Activated T-helper 1 cell treated with Interleukin-2 at 50 U/mL for 16 hours (primary cell): ENCODE measurements at places on chromosomes 5 and 9.

GRCh38 chr9:114737118-114737517, 55.1 kb upstream of the TEX48 start:
- no peak for DNase-seq

DNA sequence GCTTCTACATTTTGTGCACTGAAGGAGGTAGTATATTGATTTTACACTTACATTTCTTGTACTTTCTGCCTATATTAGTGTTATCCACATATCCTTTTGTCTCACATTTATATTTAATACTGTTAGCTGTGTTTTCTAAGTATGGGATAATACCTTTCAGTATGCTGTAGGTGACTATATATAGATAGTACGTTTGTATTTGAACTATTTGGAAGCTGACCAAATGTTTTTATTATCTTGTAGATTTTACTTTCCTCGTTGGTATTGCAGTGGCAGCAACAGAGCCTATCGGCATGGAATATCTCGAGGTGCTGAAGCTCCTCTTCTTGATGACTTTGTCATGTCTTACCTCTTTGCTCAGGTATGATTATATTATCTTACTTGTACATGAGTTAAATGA, 59.1 kb downstream of the JAK2 start:
- no peak for DNase-seq

GRCh38 chr5:172641359-172642050, 442 bp downstream of the NEURL1B start:
- DNase-seq, result no peak

DNA sequence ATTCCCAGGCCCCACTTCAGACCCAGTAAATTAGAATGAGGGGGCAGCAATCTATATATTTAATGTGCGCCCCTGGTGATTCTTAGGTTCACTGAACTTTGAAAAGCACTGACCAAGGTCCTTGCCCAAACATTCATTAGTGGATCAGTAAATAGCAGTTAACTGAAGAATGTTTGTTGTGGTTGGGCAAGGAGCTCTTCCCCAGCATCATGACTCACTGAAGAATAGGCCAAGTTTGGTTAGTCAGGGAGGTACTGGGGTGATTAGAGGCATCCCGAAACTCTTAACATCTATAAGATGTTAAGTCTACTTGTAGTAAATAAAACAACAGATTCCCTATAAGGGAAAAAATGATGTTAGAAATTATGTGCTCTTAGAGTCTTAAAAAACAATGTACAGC, 833 bp upstream of the MROH2B start:
- no peak for DNase-seq
